ENCODE measurements at places on chromosomes 3 and 15.

DNA sequence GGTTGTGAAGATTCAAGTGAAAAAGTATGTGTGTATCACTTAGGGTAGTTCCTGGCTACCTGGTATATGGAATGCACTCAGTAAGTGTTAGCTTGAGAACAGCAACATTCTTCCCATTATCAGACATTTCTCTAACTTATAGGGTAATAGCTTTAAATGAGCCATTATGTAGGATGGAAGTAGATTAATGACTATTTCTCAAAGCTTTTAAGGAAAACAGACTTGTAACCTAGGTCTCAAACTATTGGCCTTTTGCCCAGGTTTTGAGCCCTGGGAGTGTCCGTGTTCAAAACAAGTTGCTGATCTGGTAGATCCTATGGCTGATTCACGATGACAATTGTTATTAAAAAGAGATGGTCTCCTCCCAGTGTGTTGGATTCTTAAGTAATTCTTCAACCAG, 129.1 kb upstream of the UMPS start:
- no peak for DNase-seq

DNA sequence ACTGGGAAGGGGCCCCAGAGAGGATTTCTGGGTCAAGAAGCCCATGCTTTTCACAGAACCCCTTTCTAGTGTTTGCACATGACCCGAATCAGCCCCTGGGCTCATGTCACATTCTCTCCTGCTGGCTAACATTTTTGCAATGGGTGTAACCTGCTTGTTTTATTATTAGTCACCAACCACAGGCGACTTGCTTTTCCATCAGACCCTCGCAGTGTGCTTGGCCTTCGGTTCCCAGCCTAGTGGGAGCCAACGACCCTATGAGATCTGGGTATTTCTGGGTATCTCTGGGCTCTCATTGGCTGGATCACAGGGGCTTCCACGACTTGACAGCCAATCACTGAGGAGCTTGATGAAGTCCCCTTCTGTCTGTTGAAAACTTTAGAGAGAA, 11.0 kb upstream of the FBLN2 start:
- no peak for DNase-seq

- DNase-seq = no peak
Observed at GRCh38 chr15:99345832-99346462, 94.7 kb downstream of the LRRC28 start.

DNA sequence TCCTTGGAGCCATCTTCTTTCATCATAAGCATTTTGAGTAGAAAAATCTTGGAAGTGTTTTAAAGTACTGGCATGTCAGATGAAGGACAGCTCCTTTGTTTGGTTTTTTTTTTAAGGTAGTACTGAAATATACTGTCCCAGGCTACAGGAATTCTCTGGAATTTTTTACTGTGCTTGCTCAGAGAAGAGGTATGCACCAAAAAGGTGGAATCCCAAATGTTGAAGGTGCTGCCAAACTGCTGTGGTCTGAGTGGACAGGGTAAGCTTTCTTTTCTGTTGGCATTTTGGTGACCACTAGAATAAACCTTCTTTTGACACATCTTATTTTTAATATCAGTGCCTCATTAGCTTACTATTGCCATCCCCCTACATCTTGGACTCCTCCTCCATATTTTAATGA, 7.2 kb downstream of the GNL3 start:
- no peak for DNase-seq

DNA sequence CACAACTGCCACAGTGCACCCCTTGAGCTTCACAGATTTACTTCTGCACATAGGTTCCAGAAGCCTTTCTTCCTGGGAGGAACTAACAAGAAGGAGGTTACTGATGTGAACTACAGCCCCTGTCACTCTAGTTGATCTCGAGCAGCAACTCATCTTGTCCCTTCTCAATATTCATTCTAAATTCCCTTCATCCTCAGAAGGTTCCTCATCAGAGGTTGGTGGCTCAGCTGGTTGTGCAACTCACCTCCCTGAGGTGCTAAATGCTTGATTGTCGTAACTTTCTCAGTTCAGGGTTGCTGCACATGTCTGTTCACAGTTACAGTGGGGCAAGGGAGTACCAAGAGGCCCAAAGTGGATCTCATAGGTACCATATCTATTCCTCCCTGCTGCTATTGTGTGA, 5.7 kb upstream of the A4GNT start:
- no peak for DNase-seq

GRCh38 chr15:43220991-43221403, at the start of gene EPB42:
Gene EPB42, minus strand, starts transcription at chr15:43221018. Its CDS starts 193 bp downstream, at chr15:43220825.
- DNase-seq = no peak

DNA sequence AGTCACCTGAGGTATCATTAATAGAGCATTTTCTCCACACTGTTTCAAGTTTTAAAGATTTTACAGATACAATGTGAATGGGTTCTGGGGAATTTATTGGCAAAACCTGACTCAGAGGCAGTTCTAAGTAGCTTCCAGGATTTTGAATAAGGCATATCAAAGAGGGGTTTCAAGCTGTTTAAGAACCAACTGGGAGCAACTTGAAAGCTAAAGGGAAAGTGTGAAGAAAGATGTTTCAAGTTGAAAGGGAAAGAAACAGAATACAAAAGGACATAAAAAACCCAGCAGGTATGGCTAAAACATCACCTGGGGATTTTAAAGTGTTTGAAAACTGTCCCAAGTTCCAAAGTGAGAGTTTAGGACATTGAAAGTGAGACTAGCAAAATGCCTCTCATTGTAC, 17.8 kb upstream of the SERPINI2 start:
- DNase-seq = no peak

DNA sequence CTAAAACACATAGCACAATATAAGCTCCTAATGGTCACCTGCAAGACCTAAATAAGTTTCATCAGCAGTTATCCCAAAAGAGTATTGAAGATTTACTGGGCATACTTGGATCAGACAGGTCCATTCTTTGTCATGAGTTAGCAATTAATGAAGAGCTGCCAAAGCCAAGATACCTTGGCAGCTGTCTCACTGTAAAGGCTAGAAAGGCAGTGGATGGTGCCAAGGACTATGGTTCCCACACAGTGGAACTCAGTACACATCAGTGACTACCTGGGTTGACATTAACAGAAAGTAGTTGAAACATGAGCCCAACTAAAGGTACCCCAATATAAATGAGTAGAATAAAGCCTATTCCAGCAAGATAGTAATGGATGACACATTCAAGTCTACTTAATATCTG, 41.1 kb upstream of the TMCO5A start:
- DNase-seq = no peak

GRCh38 chr3:37202035-37202434, 27.7 kb upstream of the LRRFIP2 start:
- no peak for DNase-seq

Data from NCI-H1417 treated with DMSO at 0.1 percent for 48 hours (cell line).